Astrocyte of the cerebellum (primary cell): ENCODE measurements at places on chromosomes 12 and 14.

GRCh38 chr12:114221136-114221833, 184.7 kb downstream of the TBX5 start:
- no peak for DNase-seq

- no peak for DNase-seq
These were observed 94.5 kb upstream of the ARHGAP5 start for GRCh38 chr14:31982642-31983041.

GRCh38 chr14:69808919-69809808, 12.1 kb upstream of the SLC10A1 start:
- DNase-seq = no peak

GRCh38 chr12:51601241-51601640, 10.2 kb downstream of the SCN8A start:
- no peak for DNase-seq

GRCh38 chr12:16844875-16845274, 238.9 kb upstream of the LMO3 start:
- no peak for DNase-seq

DNA sequence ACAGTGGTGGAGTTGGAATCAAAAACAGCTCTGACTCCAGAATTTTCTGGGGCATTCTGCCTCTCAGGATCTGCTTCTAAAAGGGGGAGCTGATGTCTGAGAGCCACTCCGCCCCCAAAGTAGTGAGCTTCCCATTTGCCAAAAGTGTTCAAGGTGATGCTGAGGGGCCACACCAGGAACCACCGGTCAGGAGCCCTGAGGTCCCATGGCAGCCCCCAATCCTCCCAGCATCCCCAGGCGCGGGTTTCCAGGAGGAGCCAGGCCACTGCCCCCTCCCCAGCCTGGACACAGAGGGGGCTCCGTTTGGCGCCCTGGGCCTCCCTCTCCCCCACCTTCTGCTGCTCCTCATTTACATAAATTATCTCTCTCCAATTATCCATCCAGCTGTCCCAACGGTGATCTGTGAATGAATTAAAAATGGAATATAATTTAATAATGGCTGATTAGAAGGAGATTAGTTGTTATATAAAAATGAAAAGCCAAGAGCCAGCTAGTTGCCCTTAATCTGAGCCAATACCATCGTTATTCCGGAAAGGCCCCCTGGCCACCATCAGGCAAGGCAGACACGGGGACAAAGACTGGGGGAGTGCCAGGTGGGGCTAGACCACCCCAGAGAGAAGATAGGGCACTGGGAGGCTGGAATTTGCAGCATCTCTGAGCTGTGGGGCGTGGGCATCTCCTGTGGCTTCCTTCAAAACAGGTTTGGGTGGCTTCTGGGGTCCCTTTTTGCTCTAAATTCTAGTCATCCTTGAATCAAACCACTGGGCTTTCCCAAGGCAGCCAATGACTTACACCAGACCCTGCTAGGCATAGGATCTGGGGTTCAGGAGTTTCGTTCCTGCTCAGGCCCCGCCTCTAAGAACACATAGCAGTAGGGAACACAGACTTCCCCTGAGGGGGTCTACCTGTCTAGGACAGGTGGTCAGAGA, 19.7 kb upstream of the VSX2 start:
- DNase-seq = no peak

- DNase-seq = no peak
These were observed 753.3 kb downstream of the SLC6A15 start for GRCh38 chr12:84159260-84159659.

GRCh38 chr12:3116106-3116844, 39.1 kb downstream of the TSPAN9 start:
- no peak for DNase-seq

DNA sequence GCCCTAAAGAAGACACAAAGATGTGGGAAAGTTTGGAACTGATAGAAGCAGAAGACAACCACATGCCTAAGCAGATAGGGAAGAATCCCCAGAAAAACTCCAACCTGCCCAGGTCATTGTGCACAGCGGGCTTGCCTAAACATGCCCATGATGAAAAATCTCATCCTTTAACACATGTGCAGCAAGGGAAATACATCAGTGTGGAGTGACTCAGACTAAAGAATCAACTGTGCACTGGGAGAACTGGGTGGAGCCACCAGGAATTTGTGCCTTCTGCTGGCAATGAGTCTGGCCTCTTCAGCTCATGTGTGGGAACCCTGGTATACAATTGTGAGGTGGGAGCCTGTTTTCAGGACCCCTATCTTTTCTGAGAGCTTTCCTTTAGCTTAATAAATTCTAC, 398.5 kb downstream of the FSCB start:
- DNase-seq = no peak

DNA sequence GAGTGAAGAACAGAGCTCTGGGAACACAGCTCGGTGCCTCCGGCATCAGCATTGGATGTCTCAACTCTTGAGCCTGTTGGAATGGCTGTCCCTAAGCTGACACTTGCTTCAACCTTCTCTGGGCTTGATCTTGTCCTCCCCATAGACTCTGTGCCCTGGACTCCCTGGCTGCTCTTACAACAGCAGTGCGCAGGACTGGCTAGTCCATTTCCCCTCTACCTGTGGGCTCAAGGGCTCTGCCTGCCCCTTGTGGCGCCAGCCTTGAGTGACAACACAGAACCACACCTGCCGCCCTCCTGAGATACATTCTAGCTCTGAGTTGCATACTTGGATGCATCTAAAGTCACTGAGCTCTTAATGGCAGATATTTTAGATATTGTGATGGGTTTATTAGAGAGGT, 6.2 kb downstream of the CRADD start:
- DNase-seq = no peak

GRCh38 chr14:62329427-62329826, 567.2 kb downstream of the SNAPC1 start:
- DNase-seq = no peak

- peak; percentile 65 for DNase-seq
These were observed at the start of gene KITLG for GRCh38 chr12:88580051-88580871. Gene KITLG (minus strand): TSS chr12:88580471. CDS start chr12:88580278, 193 bp downstream.

GRCh38 chr12:101485021-101485420, 9.9 kb downstream of the SPIC start:
- DNase-seq = no peak

- no peak for DNase-seq
These were observed 2.4 kb downstream of the GALNT6 start for GRCh38 chr12:51388846-51389245.
